ENCODE measurements at places on chromosomes 5 and 9.

- DNase-seq: no peak
Measured at GRCh38 chr5:138230261-138230660, 17.1 kb upstream of the CDC23 start.

DNA sequence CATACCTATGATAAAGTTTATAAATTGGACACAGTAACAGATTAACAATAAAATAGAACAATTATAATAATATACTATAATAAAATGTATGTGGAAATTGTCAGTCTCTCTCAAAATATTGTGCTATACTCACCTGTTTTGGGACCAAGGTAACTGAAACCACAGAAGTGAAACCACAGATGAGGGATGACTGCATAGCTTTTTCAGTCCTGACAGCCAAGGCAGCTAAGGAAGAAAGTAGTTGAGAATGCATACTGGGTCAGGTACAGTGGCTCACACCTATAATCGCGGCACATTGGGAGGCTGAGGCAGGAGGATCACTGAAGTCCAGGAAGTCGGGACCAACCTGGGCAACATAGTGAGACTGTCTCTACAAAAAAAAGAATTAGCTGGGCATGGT is 8.9 kb downstream of the SRP19 start:
- no peak for DNase-seq

GRCh38 chr9:100443781-100444768 is 17.1 kb downstream of the MSANTD3 start:
- DNase-seq: no peak

- no peak for DNase-seq
Measured at GRCh38 chr5:140202078-140202477, 27.1 kb downstream of the CYSTM1 start.

GRCh38 chr9:33459115-33459514 is 11.7 kb upstream of the AQP3 start:
- DNase-seq: no peak

- no peak for DNase-seq
Measured at GRCh38 chr5:84354101-84354500, 30.6 kb downstream of the EDIL3 start.

- no peak for DNase-seq
Measured at GRCh38 chr9:72728031-72728770, 206.8 kb downstream of the TMC1 start.

- DNase-seq: peak; percentile 94
Measured at GRCh38 chr9:137286975-137287383, 9.5 kb downstream of the TOR4A start.

DNA sequence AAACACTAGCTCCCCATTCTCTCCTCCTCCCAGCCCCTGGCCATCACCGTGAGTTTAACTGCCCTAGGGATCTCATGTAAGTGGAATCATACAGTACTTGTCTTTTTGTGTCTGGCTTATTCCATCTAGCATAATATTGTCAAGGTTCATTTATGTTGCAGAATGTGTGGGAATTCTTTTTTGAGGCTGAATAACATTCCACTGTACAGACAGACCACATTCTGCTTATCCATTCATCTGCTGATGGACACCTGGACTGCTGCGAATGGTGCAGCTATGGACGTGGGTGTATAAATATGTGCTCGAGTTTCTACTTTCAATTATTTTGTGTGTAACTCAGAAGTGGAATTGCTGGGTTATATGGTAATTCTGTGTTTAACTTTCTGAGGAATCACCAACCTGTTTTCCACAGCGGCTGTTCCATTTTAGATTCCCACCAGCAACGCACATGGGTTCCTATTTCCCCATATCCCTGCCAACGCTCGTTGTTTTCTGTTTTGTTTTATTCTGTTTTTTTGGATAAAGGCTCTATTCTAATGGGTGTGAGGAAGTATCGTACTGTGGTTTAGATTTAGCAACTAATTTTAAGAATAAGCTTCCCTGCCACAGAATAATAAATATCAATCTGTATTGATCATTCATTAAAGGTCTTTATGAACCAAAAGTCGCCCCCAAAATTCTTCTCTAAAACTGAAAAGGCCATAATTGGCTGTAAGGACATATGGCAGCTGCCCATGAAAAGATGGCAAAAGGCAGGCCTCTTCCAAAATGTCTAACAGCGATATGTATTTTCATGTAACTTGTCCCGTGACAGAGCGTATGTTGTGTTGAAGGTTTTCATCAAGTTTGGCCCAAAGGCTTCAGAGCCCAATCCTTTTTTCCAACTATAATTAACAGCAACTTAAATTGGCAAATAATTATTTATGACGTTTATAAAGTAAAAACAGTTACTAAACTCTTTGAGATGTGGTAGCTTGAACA is 70.3 kb downstream of the DAP start:
- no peak for DNase-seq

GRCh38 chr5:55534436-55535198 is at the start of gene PLPP1:
Gene PLPP1 (minus strand): TSS chr5:55534964. CDS start chr5:55534629, 335 bp downstream.
- DNase-seq: peak; percentile 79

GRCh38 chr5:103232393-103232999 is 26.1 kb upstream of the MACIR start:
- DNase-seq: peak; percentile 18

- no peak for DNase-seq
Measured at GRCh38 chr9:94979904-94980507, 253.5 kb downstream of the AOPEP start.
